ENCODE measurements at places on chromosomes 16 and 17. TPM values are rescaled to one million over a fixed set of nuclear protein-coding genes. Genes with fewer than 3 reads are reported as not detected.

Gene PDK2
- total RNA-seq, result 16.1 TPM

Gene EVI2B
- not detected for total RNA-seq

Gene TBL3
- 26.4 TPM for total RNA-seq

Gene TRAPPC1
- 44.2 TPM for total RNA-seq

Gene FOXF1
- 6.4 TPM for total RNA-seq

Gene HGS
- 138 TPM for total RNA-seq

Gene TERB1
- total RNA-seq, result not detected

Gene SLC35G6
- not detected for total RNA-seq

Gene ENO3
- 4.9 TPM for total RNA-seq

Gene SCGB1C2
- not detected for total RNA-seq

Gene LRRC59
- total RNA-seq, result 297 TPM

Gene CX3CL1
- total RNA-seq, result under 0.01 TPM

Gene GLIS2
- total RNA-seq, result 5.3 TPM

Gene CRHR1
- not detected for total RNA-seq

Gene SOX9
- total RNA-seq, result 11.9 TPM

Gene CD7
- total RNA-seq, result not detected

Gene CDC42EP4
- 27.0 TPM for total RNA-seq

Gene CPHXL2
- total RNA-seq, result not detected

Gene PPP1R27
- 0.09 TPM for total RNA-seq

Gene IGFALS
- not detected for total RNA-seq
